ENCODE measurements at places on chromosomes 13 and 19. TPM values are rescaled to one million over a fixed set of nuclear protein-coding genes. Genes with fewer than 3 reads are reported as not detected.
A peak's percentile ranks its signal among the peaks of the same experiment; 100 is the strongest.

Gene ZNF441
- total RNA-seq = 7.4 TPM

DNA sequence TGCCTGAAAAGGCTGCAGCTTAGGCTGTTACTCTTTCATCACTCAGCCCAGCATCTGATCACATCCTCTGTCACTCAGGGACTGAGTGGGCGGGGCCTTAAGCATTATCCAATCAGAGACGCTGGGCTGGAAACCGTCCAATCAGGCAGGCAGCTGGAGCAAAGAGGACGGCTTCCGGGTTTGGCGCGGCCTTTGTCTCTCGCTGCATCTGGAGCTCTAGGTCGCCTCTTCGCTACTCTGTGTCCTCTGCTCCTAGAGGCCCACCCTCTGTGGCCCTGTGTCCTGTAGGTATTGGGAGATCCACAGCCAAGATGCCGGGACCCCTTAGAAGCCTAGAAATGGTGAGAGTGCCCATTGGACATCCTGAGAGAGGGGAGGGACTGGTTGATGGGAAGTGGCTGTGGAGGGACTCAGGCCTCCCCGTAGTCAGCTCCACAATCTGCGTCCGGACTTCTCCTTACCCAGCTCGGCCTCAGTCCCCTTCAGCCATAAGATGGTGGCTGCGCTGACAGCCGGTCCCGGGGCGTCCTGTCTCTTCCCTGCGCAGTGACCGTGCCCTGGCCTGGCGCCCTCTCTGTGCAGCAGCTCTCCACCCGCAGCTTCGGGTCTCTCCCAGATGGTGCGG, at the start of gene ZNF486:
TSS of gene ZNF486 (plus strand) at position 195 of the 625 bp plus-strand sequence. CDS start at position 312, 117 bp downstream.
- H3K27me3 ChIP-seq = no peaks in the 10 kb centered on the region
- no peaks in the 10 kb centered on the region for H3K36me3 ChIP-seq
- peak within 1 kb of the TSS; percentile 75 for H3K4me3 ChIP-seq
- peak; percentile 88 for DNase-seq
- peak within 1 kb of the TSS; percentile 79 for H3K27ac ChIP-seq
- no peaks in the 10 kb centered on the region for H3K4me1 ChIP-seq

Gene RDH13
- 8.9 TPM for total RNA-seq

DNA sequence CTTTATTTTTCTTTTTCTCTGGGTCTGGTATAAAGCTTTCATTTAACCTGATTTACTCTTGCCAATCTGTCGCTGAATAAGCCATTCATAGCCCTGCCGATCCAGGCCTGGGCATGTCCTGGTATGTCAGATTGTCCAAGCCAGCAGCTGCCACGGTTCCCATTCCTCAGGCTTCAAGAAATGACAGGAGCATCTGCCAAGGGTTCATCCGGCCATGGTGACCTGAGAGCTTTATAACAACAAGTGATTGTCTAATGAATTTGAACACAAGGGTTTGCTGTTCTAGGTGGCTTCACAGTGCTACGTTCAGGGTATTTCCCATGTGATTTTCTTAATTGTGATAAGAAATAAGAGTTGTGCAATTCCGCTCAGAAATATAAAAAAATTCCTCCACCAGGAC, 20.0 kb downstream of the PNMA8A start:
- no peaks in the 10 kb centered on the region for H3K36me3 ChIP-seq
- DNase-seq = no peak
- no peak overlapping the region for H3K4me3 ChIP-seq
- no peak overlapping the region for H3K27ac ChIP-seq

Gene KLK2
- total RNA-seq = not detected

Gene LGALS4
- total RNA-seq = 0.42 TPM

Gene MPHOSPH8
- total RNA-seq = 14.2 TPM

DNA sequence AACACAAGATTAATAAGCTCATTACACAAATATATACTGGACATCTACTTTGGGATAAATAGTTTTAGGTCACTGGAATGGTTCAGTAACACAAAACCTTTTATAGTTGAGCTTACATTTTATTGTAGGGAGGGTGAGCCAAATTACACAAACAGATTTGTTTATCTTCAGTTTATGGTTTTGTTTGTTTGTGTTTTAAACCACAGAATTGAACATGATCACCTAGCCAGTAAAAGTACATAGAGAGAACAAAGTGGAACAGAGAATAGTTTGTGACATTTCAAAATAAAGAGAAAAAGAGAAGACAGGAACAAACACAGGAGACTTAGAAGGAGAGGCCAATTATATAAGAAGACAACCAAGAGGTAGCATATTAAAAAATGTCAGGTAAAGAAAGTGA, 1930.2 kb upstream of the PCDH20 start:
- no peak overlapping the region for H3K4me3 ChIP-seq
- no peaks in the 10 kb centered on the region for H3K27me3 ChIP-seq
- H3K4me1 ChIP-seq = no peaks in the 10 kb centered on the region
- H3K36me3 ChIP-seq = no peaks in the 10 kb centered on the region
- no peak for DNase-seq
- no peak overlapping the region for H3K27ac ChIP-seq

GRCh38 chr13:102693776-102694175, 1.1 kb downstream of the METTL21C start:
- no peak overlapping the region for H3K27ac ChIP-seq
- no peaks in the 10 kb centered on the region for H3K4me1 ChIP-seq
- H3K27me3 ChIP-seq = no peaks in the 10 kb centered on the region

DNA sequence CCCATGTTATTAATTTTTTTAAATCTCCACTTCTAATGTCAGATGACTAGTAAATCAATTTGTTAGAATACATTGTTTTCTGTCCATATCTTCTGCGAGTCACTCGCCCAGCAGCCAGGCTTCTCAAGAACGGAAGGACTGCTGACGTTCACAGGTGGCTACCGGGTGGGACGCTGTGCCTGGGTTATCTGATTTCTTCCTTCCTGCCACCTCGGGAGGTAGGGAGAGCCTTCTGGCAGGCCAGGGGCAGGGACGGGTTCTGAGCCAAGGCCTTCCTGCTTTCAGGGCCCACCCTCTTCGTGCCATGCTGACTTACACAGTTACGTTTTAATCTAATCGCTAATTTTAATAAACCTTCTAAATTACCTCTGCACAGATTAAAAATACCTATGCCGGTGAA, 7.9 kb upstream of the C1QTNF9 start:
- H3K4me1 ChIP-seq = no peaks in the 10 kb centered on the region
- no peak overlapping the region for H3K27ac ChIP-seq

DNA sequence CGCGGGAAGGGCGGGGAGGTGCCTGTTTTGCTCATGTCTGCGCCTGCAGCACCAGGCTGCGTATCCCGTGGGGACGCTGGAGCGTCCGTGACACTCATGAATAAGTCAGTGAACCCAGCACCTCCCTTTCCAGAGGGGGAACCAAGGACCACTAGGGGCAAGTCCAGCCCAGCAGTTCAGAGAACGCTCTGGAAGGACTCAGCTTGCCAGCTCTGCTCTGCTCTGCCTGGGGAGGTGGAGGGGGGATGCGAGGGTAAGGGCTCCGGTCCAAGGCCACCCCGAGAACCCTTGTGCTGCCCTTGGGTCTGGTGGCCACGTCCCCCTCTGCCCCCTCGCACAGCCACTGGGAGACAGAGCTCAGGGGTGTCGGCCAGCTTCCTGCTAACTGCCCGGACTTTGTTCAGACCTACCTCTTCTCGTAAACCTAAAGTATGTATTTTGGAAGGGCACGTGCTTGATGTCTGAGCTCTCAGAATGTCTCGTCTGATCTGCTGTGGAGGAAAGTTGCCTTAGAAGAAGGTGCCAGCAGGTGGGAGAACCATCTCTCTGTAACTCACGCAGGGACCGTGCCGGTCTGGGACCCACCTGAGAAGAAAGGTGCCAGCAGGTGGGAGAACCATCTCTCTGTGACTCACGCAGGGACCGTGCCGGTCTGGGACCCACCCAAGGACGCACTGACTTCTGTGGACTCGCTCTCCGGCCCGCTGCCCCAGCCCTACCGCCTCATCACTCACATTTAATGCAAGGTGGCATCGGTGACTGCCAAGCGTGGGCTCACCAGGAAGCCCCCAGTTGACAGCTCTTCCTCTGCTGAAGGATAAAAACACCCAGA, 34.1 kb downstream of the TMEM255B start:
- no peaks in the 10 kb centered on the region for H3K36me3 ChIP-seq
- H3K27me3 ChIP-seq = no peaks in the 10 kb centered on the region
- no peak for DNase-seq
- H3K4me1 ChIP-seq = no peaks in the 10 kb centered on the region
- no peak overlapping the region for H3K4me3 ChIP-seq

- H3K4me3 ChIP-seq = no peak overlapping the region
- no peaks in the 10 kb centered on the region for H3K36me3 ChIP-seq
- no peak overlapping the region for H3K27ac ChIP-seq
- H3K4me1 ChIP-seq = no peaks in the 10 kb centered on the region
- DNase-seq = no peak
Observed at GRCh38 chr19:18776288-18776594, 14.9 kb downstream of the COMP start.

Gene FXYD7
- total RNA-seq = not detected

Gene DENND1C
- total RNA-seq = 1.4 TPM

Gene CEACAM3
- total RNA-seq = 0.59 TPM

Gene STK24
- total RNA-seq = 16.3 TPM

Gene NLRP11
- not detected for total RNA-seq

Gene GNG8
- not detected for total RNA-seq

Gene GGACT
- 3.3 TPM for total RNA-seq

Gene DCUN1D2
- 13.1 TPM for total RNA-seq

Gene TGFB1
- total RNA-seq = 4.9 TPM

- H3K27me3 ChIP-seq = no peaks in the 10 kb centered on the region
- H3K36me3 ChIP-seq = no peaks in the 10 kb centered on the region
- no peak overlapping the region for H3K4me3 ChIP-seq
- no peak for DNase-seq
- H3K27ac ChIP-seq = peak overlapping the region; percentile 97
- peaks cover 55% of the 10 kb centered on the region for H3K4me1 ChIP-seq
Observed at GRCh38 chr19:14114854-14115253, 2.7 kb downstream of the PRKACA start.

- DNase-seq = no peak
- H3K36me3 ChIP-seq = no peaks in the 10 kb centered on the region
- H3K4me1 ChIP-seq = no peaks in the 10 kb centered on the region
- H3K27ac ChIP-seq = no peak overlapping the region
Observed at GRCh38 chr13:49904729-49905456, 31.2 kb downstream of the SPRYD7 start.

Gene PLA2G4C
- total RNA-seq = 1.1 TPM

DNA sequence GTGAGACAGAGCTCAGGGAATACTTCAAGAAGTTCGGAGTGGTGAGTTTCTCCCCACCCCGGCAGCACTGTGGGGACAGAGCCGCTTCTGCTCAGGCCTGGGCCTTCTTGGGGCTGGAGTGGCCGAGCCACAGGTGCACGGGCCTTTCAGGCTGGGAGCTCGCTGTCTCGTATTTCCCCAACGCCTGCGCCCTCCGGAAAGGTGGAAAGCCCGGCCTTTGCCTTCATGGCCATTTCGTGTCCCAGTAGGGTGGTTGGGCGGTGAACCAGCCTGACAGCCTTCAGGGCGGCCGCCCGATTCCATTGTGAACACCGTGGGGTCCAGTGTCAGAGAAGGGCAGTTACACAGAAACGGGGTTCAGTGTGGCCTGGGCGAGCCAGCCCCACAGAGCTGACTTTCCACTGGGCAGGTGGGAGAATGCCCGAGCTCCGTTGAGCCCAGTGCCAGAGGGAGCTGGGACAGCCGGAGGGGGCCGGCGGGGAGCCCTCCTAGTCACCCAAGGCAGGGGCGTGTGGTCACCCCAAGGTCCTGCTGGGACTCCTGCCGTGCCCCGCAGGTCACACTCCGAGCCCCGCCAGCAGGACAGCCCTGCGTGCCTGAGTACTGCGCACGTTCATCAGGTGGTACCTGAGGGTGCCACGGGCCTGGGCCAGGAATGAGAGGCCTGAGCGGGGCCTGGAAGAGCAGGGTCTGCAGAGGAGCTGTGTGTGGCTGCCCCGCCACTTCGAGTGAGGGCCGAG, 14.0 kb downstream of the DAZAP1 start:
- DNase-seq = no peak
- H3K4me1 ChIP-seq = peaks cover 58% of the 10 kb centered on the region
- H3K27ac ChIP-seq = no peak overlapping the region
- H3K4me3 ChIP-seq = no peak overlapping the region

- H3K36me3 ChIP-seq = no peaks in the 10 kb centered on the region
- no peak overlapping the region for H3K27ac ChIP-seq
- no peaks in the 10 kb centered on the region for H3K27me3 ChIP-seq
- no peak for DNase-seq
- no peaks in the 10 kb centered on the region for H3K4me1 ChIP-seq
Observed at GRCh38 chr13:96844616-96845015, 149.7 kb downstream of the OXGR1 start.

DNA sequence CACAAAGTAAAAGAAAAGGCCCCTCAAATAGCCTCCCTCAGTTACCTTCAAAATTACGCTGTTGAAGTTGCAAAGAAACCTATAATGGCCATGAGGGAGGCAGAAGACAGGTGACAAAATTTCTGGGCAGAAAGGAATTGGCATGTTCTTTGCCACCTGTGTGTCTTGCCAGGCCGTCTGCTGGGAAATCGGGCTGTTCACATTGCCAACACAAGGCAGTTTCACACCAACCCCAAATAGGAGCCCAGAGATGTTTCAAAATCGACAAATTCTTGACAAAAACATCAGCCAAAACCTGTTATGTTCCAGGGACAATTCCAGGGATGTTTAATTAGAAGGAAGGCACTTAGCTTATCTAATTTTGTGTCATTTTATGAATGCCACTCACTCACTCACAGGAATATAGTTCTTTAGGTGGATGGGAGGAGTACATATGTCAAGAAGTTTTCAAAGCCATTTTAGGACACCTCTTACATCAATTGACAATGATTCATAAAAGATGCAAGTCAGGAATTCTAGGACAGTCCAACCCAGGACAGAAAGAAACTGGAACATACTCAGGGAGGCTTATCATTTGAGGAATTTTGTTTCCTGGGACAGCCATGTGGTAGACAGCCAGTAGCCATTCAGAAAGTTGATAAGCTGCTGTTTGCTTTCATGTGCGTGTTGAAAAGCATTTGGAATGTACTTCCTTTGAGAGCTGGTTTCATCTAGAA, 164.5 kb downstream of the RGCC start:
- no peak overlapping the region for H3K27ac ChIP-seq
- DNase-seq = no peak
- H3K27me3 ChIP-seq = no peaks in the 10 kb centered on the region
- H3K4me3 ChIP-seq = no peak overlapping the region
- no peaks in the 10 kb centered on the region for H3K36me3 ChIP-seq

DNA sequence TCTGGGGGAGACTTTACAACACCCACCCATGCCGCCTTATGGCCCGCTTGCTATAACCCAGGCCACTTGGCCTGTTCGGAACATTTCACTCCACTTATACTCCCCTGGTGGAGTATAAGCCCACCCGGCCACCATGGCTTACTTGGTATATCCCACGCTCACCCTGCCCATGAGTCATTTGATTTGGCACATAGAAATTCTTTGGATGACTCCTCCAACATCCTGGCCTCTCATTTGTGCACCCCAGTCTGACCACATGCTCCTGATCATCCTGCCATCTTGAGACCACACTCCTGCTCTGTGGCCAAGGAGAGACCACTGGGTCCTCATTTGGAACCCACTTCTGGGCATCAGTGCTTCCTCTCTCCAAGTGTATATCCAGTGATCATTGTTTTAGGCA, 5.2 kb downstream of the SPACA6 start:
- no peak for DNase-seq
- no peaks in the 10 kb centered on the region for H3K36me3 ChIP-seq
- H3K4me3 ChIP-seq = no peak overlapping the region
- no peaks in the 10 kb centered on the region for H3K4me1 ChIP-seq

GRCh38 chr13:110938662-110939421, 24.0 kb upstream of the ANKRD10 start:
- no peak overlapping the region for H3K4me3 ChIP-seq
- DNase-seq = no peak
- no peaks in the 10 kb centered on the region for H3K27me3 ChIP-seq
- no peaks in the 10 kb centered on the region for H3K36me3 ChIP-seq
- no peak overlapping the region for H3K27ac ChIP-seq

Gene DACT3
- 1.1 TPM for total RNA-seq

Gene PDE4A
- 1.1 TPM for total RNA-seq
